ENCODE measurements at places on chromosomes 3 and 15.

- no peak for DNase-seq
Observed at GRCh38 chr3:187368251-187369088, at the start of gene RTP4. RTP4 (plus strand) TSS chr3:187368385; CDS start chr3:187368442, 57 bp downstream.

GRCh38 chr3:71309342-71309741, 274.2 kb downstream of the FOXP1 start:
- peak; percentile 23 for DNase-seq

GRCh38 chr3:32880225-32880624, 62.4 kb downstream of the TRIM71 start:
- no peak for DNase-seq

- no peak for DNase-seq
Observed at GRCh38 chr3:97125902-97126499, 311.6 kb downstream of the EPHA6 start.

DNA sequence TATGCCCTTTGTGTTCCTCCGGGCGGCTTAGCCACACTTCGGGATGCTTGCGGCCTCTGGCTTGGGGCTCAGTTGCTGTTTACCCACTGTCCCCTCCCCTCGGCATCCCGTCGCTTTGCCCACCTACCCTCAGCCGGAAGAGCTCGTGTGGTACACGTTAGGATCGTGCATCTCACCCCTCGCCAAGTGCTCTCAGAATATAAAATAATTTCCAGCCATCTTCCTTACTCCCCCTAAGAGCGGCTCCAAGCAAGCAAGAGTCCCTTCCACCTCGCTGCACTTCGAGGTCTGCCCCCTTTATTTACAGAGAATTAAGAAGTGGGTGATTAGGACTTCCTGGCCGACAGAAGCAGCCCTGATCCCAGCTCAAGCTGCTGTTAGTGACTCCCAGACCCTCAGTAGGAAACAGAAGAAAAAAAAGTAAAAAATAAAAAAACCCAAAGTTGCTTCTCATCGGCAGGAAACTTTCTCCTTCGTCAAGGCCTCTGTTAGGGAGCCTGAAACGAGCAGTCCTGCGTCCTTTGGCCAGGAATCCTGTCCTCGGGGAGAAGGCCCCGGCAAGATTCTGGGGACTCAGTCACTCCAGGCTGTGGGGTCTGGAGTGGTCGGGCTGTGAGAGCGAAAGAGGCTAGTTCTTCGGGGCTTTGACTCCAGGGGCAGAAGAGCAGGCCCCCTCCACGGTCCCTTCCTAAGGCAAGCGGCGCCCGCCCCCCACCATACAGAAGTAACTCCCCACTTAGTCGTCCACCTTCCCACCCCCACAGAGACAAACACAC, 3.0 kb downstream of the MEIS2 start:
- no peak for DNase-seq

DNA sequence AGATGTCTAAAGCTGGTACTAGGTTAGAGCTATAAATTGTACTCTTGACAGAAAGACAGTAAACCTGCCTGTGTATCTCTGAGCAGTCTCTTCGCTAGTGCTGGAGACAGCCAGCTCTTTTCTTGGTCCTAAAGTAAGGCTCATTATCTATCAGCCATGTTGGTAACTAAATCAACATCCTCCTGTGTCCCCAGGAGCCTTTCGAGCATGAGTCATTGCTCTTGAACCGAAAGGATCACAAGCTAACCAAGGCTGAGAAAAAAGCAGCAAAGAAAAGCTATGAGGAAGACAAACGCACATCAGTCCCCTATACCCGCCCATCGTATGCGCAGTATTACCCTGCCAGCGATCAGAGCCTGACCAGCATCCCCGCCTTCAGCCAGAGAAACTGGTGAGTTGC, 25.0 kb upstream of the TEX264 start:
- no peak for DNase-seq

- DNase-seq, result no peak
Observed at GRCh38 chr3:70982700-70983140, 600.8 kb downstream of the FOXP1 start.

GRCh38 chr3:23601091-23601822, 204.5 kb upstream of the UBE2E1 start:
- DNase-seq, result no peak

DNA sequence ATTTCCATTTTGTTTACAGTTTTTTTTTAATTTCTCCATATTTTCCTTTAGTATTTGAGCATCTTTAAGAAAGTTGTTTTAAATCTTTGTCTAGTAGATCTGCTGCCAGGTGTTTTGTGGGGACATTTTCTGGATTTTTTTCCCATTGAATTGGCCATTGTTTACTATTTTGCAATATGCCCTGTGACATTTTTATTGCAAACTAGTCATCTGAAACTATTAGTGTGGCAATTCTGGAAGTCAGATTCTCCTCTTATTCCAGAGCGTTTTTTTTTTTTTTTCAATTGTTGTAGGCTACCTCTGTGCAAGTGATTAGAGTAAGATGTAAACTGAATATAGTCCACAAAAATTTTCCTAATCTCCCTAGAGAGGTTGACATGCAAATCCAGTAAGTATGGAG, 334.2 kb downstream of the PYDC2 start:
- no peak for DNase-seq

DNA sequence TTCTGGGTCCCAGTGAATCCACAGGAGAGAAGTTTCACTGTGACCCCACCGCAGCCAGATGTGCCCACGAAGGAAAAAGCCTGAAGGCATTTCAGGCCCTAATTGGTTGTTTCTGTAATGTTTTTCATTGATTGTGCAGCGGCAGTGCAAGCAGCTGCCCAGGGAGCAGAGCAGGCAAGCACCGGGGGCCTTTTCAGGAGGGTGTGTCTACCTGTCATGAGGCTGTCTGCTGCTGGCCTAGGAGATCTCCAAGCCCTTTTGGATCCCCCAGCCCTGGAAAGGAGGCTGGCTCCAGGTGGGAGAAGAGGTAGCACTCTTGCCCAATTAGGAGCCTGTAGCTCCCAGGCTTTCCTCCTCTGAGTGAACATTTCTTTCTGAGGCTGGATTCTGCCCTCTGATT, 108.8 kb downstream of the EPHB1 start:
- DNase-seq, result no peak

DNA sequence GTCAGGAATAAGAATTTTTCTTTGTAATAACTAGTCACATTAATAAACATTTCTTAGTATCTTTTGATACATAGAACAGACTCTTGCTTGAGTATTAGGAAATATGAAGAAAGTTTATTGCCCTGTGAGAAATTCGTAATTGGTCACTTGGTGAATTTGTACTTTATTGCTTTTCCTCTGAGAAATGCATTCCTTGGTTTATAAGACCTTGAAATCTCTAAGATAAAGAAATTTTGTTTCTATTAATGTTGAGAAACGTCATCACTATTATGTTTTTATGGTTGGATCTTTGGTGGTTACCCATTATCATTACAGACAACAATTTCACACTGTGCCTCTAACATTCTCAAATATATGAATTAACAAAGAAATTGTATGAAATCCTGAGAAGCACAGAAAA, 652.0 kb upstream of the NECTIN3 start:
- no peak for DNase-seq

DNA sequence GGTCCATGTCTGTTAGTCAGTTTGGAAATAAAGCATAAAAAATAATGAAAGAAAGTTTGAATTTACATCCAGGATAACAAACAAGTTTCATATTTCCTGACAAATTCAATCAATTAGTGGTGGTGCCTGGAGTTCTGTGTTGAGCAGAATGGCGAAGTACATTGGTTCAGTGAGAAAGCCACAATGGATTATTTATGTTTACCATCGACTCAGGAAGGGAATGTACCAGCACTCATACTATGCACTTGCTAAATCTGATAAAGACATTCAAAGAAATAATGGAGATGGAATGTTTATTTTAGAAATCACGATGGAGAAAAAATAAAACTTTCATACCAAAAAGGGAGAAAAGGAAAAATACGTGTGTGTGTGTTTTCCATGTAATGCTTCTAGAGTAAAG, 45.3 kb upstream of the MME start:
- no peak for DNase-seq

- no peak for DNase-seq
Observed at GRCh38 chr15:91366111-91366510, 266.1 kb downstream of the SV2B start.

GRCh38 chr3:195179776-195180489, 91.0 kb downstream of the XXYLT1 start:
- DNase-seq, result no peak

DNA sequence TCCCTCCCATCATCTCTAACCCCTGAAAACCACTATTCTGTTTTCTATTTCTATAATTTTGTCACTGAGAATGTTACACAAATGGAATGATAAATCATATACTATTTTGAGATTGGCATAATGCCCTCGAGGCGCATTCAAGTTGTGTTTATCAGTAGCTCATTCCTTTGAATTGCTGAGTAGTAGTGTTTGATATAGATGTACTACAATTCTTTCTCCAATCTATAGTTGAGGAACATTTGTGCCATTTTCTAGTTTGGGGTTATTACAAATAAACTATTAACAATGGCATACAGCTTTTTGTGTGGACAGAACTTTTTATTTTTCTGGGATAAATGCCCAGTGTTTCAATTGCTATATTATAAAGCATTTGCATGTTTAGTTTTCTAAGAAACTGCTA, 86.0 kb downstream of the CCR1 start:
- DNase-seq, result no peak

DNA sequence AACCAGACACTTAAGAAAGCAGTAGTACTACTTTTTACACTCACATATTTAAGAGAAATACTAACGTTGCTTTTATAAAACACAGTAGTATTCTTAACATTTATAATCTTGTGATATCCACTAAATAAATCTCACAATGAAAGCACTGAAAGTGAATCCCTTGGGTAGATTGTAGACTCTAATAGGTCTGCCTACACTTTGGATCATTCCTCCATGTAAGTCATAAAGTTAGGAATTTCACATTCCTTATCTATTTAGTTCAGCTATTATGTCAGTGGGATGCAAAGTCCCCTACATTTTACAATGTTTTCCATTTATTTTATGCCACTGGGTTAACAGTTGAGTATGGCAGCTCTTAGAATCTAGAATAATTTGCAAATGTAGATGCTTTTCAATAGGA, 330.7 kb downstream of the LSAMP start:
- no peak for DNase-seq

DNA sequence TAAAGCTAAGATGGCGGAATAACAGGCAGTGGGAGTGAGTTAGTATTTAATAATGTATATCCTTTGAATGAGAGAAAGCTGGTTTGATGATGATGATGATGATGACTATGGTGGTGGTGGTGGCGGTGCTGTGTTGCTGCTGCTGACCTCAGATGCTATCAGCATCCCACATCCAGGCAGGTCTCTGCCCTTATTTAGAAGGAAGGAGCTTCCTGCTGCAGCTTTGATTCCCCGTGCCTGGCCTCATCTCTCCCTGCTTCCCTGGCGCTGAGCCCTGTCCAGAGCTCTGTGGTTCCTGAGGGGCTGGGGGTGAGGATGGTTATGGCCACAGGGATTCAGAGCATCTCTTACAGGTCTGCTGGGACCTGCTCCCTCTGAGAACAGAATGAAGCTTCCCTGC, 73.1 kb downstream of the RAB11A start:
- no peak for DNase-seq
